Suppressor macrophage treated with lipopolysaccharide for 1 hour (primary cell): ENCODE measurements at places on chromosomes 6 and 20.

DNA sequence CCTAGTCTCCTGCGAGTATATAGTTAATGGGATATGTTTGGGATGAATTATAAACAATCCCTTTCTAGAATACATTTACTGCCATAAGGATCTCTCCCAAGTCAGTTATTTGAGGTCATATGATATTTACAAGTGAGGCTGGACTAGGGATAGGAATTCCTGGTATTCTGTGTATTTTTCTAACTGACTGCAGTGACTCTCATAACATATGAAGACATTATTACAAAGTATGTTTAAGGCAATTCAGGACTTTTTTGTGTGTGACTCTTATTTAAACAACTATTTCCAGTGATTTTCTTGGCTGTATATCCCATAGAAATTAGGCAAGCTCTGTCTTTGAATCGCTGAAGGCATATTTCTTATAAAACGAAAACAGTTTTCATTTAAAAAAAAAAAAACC is 18.4 kb upstream of the TNFAIP3 start:
- peak; percentile 56 for DNase-seq

- no peak for DNase-seq
These were observed 10.5 kb upstream of the FANCE start for GRCh38 chr6:35441642-35442041.

GRCh38 chr6:40599555-40599954 is 12.4 kb upstream of the LRFN2 start:
- no peak for DNase-seq

DNA sequence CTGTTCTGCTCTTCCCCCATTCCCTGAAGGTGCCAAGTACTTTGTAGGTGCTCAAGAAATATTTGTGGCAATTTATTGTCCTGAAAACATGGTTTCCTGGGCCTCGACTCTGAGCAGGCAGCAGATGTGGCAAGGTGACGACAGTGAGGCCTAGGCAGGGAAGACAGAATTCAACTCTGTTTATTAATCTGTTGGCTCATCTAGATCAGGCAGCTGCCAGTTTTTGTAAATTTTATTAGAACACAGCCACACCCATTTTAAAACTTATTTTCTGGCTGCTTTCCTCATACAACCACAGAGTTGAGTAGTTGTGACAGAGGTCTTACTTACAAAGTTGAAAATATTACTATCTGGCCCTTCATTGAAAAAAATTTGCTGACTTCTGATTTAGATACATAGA is 24.5 kb downstream of the MAPK14 start:
- no peak for DNase-seq

- DNase-seq = no peak
These were observed 1.5 kb upstream of the PYGB start for GRCh38 chr20:25246182-25246999.

- peak; percentile 29 for DNase-seq
These were observed 49.2 kb downstream of the SMPDL3A start for GRCh38 chr6:122838060-122838780.

- DNase-seq = no peak
These were observed 559.6 kb downstream of the KIF16B start for GRCh38 chr20:16013631-16014030.

DNA sequence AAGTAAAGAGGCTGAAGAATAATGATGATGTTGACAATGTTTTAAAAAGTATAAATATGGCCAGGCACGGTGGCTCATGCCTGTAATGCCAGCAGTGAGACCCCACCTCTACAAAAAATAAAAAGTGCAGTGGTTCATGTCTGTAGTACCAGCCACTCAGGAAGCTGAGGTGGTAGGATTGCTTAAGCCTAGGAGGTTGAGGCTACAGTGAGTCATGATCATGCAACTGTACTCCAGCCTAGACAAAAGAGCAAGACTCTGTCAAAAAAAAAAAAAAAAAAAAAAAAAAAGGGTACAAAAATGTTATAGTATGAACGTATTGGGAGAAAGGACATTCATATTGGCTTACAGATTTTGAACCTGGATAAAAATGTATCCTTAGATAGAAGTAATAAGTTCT is 543.1 kb upstream of the IRAK1BP1 start:
- DNase-seq = no peak

- peak; percentile 86 for DNase-seq
These were observed 29.4 kb upstream of the CLIC5 start for GRCh38 chr6:46044881-46045617.
